ENCODE measurements at places on chromosomes 1 and 21. TPM values are rescaled to one million over a fixed set of nuclear protein-coding genes. Genes with fewer than 3 reads are reported as not detected.

ANKRD35 gene
- total RNA-seq = 0.10 TPM

SPATA21 gene
- total RNA-seq = not detected

VWA5B1 gene
- 0.05 TPM for total RNA-seq

USP21 gene
- 1.7 TPM for total RNA-seq

S100PBP gene
- total RNA-seq = 62.9 TPM

KCNJ15 gene
- total RNA-seq = 319 TPM

OR2M3 gene
- not detected for total RNA-seq

SLC22A15 gene
- 3.5 TPM for total RNA-seq

ANKRD34A gene
- not detected for total RNA-seq

GIPC2 gene
- total RNA-seq = 1.1 TPM

ERO1B gene
- 11.3 TPM for total RNA-seq

Data from renal cortical epithelial cell (primary cell).